Suppressor macrophage (primary cell): ENCODE measurements at places on chromosomes 4 and X.
A peak's percentile ranks its signal among the peaks of the same experiment; 100 is the strongest.

GRCh38 chr4:122758033-122758432, 25.5 kb downstream of the BBS12 start:
- DNase-seq, result peak; percentile 56

DNA sequence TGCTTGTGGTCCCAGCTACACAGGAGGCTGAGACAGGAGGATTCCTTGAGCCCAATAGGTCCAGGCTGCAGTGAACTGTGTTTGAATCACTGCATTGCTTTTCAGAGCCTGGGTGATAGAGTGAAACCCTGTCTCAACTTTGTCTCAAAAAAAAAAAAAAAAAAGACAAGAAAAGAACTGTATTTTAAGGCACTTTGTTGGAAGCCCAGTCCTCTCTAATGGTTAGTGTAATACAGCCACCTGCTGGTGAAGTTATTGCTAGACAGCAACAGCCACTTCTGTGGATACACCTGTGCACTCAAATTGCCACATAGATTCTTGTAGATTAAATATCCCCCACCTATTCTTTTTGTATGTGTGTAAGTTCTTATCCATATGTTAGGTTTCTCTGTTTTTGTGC, 10.1 kb upstream of the FGG start:
- DNase-seq, result peak; percentile 20

- no peak for DNase-seq
Measured at GRCh38 chr4:149933120-149933519, 117.5 kb upstream of the IQCM start.

DNA sequence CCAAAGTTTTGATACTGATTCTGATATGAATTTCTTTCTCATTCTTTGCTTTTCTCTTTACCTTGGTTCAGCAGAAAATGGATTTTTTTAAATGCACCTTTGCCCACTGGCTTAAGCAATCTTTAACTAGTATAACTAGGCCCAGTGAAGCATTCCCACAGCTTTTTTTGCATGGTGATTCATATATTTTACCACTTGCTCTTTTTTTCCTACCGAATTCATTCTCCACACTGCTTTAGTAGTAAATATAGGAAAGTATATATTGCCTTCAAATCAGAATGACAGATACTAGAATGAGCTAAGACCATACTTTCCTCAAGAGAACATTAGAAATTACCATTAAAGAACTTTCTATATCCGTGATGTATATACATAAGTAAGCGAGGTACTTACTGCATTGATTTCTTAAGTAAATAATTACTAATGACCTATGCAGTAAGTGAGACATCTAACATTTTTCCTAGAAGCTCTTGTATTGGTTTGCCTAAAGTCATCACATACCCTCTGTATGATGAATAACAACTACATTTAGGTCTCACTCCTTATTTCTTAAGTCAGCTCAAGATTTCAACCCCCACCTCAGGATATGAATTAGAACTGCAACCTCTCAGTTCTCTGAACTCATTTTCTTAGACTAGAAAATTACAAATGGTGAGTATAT, 44.2 kb downstream of the SLC4A4 start:
- no peak for DNase-seq

GRCh38 chrX:149682956-149683947, 28.6 kb upstream of the MAGEA11 start:
- no peak for DNase-seq

DNA sequence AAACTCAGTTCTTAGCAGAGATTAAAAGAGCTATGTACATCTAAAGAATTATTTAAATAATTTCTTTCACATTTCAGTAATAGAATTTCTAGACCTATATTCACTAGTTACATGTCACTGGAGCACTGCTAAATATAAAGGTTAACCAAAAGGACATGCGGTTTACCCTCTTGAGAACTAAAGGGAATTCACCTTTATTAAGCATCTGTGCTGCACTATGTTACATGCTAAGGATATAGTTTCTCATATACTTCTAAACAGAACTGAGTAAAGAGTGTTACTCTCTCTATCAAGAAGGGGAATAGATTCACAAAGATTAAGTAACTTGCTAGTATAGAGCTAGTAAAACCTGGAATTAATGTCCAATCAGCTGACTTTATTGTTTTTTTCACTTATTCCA, 7.6 kb downstream of the SPIN3 start:
- DNase-seq, result no peak

DNA sequence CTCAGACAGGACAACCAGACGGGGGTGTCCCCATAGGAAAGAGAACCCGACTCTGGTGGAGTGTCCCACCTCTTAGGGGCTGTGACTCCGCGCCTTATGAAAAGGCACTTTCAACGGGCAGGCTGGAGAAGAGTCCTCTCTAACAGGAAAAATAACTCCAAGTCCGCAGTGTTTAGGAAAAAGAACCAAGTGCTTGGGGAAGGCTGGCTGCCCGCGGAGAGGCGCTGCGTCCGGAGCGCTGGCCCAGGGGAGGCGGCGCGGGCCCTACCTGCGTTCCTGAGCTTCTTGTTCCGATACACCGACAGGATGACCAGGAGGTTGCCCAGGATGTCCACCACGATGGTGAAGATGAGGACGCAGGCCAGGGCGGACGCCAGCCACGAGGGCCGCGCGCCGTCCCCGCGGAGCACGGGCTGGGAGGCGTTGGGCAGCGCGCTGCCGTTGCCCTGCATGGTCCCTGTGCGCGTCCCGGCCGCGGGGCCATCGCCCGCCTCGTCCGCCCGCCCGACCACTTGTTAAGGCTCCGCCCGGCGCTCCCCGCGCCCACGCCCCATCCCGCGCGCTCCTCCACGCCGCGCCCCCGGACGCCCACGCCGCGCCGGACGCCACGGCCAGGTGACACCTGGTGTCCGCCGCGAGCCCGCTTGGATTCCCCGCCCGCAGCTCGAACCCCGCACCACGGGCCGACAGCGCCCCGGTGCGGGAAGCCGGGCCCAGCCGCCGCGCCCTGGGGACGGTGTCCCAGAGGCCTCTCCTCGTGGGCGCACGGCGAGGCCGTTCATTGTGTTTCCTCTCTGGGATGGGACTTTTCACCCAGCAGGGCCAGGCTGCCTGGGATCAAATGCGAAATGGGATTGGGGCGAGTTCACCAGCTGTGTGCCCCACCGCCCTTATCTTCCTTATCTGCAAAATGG, at the start of gene MTNR1A:
Gene MTNR1A, minus strand, starts transcription at position 654 of the 914 bp plus-strand sequence. Its CDS starts 202 bp downstream, at position 452.
- no peak for DNase-seq

DNA sequence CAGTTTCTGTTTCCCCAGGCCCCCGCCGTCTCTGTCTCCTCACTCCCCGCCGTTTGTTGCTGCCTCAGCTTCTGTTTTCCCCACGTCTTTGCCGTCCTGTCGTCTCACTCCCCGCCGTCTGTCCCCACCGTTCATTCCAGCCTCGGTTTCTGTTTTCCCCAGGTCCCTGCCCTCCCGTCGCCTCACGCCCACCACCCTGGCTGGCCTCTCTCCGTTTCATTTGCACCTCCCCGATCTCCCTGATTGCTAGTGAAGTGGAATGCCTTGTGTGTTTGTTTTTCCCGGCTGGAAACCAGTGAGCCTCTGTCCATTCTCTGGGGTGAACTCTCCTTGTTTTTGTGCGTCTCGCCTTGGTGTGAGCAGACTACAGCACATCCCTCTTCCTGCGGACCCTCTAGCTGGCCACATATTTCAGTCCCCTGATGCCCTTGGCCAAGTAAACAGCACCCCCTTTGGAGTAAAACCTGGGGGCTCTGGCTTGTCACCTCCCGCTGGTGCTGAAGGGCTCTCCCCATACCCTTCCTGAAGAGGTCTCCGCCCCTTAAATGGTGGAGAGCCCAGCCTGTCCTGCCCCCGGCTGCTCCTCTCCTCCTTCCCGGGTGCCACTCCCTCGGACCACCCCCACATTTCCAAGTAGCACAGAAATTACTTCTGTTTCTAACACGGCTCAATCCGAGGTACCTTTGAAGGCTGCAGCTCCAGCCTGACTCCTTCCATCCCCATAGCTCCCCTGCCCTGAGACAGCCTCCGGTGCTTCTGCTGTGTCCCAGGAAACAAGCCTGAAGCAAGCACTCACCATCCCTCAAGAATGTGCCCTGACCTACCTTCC, 13.2 kb downstream of the TMEM175 start:
- DNase-seq, result no peak

DNA sequence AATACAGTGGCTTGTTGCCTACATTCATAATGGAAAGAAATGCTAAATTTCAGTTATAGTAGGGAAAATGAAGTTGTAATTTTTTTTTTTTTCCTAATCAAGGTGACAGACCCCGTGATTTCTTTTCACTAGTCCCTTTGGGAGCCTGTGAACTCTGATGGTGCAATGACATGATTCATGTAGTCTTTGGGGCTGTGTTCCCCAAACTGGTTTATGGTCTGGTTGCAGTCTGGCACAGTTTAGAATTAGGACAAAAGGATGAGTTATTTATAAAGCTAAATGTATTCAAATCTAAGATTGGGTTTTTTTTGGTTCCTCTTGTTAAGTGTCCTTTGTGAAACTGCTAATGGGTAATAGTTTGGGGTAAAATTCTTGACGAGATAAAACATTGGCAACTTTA, 66.0 kb downstream of the REPS2 start:
- DNase-seq, result peak; percentile 16

DNA sequence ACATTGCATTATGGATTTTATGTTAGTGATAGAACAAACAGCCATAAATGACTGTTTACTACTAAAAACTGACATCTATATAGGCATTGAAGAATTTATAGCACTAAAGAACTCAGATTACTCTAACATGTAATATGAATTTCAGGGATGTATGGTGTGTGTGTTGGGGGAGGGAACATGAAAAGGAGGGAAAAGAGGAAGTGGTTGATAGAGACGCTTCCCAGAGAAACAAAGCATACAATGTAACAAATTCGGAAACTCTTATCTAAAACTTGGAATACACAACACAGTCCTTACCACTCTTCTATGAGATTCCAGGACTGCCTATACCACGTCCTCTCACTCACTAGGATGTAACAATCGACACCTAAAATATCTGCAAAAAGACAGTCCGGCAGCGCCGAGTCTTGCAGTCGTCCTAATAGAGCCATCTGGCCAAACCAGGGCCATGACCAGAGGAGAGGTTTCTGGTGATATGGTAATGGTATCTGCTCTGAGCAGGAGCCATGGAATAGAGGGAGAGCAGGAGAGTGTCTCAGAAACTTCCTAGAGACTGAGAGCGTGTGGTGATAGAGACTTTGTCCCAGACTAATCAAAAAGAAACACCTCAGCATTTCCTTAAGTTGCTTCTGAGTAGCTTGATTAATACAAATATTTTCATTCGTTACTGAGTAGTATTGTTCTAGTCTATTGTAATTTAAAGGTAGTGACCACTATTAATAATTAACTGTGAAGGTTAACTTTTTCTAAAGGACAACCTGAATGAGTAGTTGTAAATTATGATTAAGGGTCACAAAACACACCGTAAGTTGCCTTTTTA, 251.9 kb upstream of the ETNPPL start:
- no peak for DNase-seq

- DNase-seq, result no peak
Measured at GRCh38 chr4:47349326-47349725, 114.2 kb downstream of the COMMD8 start.

- DNase-seq, result no peak
Measured at GRCh38 chrX:114165537-114165936, 418.3 kb upstream of the HTR2C start.

- no peak for DNase-seq
Measured at GRCh38 chrX:29852767-29853166, 362.6 kb upstream of the MAGEB2 start.

DNA sequence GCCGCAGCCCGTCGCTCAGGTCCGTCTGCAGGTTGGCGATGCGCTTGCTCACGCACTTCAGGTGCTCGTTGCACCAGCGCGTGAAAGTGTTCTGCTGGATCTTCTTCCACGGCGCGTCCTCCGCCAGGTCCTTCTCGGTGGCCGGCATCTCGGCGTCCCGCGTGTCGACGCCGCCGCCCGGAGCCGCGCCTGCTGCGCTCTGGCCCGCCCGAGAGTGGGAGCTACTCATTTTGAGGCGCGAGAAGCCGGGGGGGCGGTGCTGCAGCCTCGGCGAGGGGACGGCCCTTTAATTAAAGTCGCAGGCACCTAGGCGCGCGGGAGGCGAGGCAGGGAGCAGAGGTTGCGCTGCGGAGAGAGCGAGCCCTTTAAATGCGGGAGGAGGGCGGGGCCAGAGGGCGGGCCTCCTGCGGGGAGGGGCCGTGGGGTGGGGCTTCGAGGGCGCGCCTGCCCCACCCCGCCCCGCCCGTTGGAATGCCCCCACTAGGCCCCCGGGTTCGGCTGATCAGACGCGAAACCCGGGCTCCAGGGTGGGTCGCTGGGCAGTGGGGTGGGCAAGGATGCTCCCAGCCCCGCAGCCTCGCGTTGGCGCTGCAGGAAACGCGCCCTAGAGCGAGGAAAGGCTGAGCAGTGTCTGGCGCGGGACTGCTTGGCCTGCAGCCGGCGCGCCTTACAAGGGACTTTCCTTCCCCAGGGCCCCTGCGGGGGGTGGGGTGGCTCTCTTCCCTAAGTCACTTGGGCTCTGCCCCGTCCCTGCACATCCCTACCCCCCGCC, 3.2 kb downstream of the FLNA start:
- DNase-seq, result peak; percentile 96

- no peak for DNase-seq
Measured at GRCh38 chr4:86302251-86302650, 57.6 kb downstream of the MAPK10 start.

DNA sequence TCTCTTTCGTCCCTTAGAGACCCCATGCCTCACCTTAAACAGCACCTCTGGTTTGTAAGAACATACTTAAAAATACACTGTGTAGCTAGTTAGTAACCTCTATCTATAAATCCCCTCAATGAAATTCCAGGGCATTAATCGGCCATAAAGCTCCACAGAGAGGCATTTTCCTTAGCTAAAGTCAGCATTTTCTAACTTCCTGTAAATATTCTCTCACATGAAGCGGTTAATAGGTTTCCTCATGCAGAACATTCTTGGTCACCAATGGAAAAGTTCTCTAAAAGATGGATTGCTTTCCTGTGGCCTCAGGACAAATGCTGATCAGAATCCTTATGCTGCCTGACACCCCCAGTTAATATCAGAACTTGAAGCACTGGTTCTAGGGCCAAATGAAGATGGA, 248.6 kb upstream of the BOD1L1 start:
- DNase-seq, result no peak

- DNase-seq, result no peak
Measured at GRCh38 chr4:140281828-140282552, 91.5 kb upstream of the SCOC start.

DNA sequence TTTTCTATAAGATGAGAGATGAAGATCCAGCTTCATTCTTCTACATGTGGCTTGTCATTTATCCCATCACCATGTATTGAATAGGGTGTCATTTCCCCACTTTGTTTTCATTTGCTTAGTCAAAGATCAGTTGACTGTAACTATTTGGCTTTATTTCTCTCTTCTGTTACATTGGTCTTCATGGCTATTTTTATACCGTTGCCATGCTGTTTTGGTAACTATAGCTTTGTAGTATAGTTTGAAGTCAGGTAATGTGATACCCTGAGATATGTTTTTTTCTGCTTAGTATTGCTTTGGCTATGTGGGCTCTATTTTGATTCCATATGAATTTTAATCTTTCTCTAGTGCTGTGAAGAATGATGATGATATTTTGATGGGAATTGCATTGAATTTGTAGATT, 514.3 kb downstream of the GBA3 start:
- no peak for DNase-seq
